ENCODE measurements at places on chromosomes 16 and 17. TPM values are rescaled to one million over a fixed set of nuclear protein-coding genes. Genes with fewer than 3 reads are reported as not detected.

The SMTNL2 gene
- not detected for total RNA-seq

The ARL16 gene
- total RNA-seq = 19.0 TPM

DNA sequence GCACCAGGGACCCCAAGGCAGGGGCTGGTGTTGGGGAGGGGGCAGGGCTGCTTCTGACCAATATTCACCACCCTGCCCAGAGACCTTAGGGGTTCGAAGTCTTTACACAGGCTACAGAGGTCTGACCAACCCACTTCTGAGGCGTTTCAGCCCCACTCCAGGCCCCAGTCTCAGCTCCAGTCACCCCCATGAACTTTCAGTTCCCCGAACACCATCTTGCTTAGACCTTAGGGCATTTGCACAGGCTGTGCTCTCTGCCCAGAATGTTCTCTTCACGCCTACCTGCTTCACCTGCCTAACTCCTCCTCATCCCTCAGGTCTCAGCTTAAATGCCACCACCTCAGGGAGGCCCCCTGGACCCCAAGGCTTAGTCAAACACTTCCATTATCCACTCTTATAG lies 25.8 kb upstream of the CPNE2 start:
- H3K27ac ChIP-seq = peak overlapping the region; percentile 13
- no peak overlapping the region for H3K4me3 ChIP-seq
- no peak for DNase-seq
- peaks cover 26% of the 10 kb centered on the region for H3K4me1 ChIP-seq
- no peaks in the 10 kb centered on the region for H3K27me3 ChIP-seq

GRCh38 chr17:8753976-8754440 lies 4.3 kb downstream of the SPDYE4 start:
- H3K27me3 ChIP-seq = peaks cover 12% of the 10 kb centered on the region
- no peaks in the 10 kb centered on the region for H3K36me3 ChIP-seq
- DNase-seq = no peak
- H3K4me1 ChIP-seq = no peaks in the 10 kb centered on the region
- no peak overlapping the region for H3K4me3 ChIP-seq

DNA sequence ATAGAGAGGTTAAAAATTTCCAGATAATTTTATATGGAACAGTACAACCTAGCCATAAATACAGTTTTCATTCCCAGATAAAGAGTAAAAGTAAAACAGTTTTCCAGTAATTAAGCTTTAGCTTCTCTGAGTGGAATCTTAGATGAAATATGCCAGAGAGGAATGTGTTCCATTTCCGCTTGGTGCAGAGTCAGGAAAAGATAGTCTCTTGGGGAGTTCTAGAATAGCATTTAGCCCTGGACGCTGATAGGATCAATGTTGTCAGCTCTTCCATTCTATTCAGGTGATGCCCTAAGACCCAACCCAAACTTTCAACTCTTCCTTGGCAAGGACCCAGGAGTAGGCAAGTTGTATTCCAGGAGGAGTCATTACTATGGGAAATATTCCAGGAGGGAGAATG lies 30.9 kb upstream of the ABCA3 start:
- no peaks in the 10 kb centered on the region for H3K36me3 ChIP-seq
- H3K4me3 ChIP-seq = no peak overlapping the region

DNA sequence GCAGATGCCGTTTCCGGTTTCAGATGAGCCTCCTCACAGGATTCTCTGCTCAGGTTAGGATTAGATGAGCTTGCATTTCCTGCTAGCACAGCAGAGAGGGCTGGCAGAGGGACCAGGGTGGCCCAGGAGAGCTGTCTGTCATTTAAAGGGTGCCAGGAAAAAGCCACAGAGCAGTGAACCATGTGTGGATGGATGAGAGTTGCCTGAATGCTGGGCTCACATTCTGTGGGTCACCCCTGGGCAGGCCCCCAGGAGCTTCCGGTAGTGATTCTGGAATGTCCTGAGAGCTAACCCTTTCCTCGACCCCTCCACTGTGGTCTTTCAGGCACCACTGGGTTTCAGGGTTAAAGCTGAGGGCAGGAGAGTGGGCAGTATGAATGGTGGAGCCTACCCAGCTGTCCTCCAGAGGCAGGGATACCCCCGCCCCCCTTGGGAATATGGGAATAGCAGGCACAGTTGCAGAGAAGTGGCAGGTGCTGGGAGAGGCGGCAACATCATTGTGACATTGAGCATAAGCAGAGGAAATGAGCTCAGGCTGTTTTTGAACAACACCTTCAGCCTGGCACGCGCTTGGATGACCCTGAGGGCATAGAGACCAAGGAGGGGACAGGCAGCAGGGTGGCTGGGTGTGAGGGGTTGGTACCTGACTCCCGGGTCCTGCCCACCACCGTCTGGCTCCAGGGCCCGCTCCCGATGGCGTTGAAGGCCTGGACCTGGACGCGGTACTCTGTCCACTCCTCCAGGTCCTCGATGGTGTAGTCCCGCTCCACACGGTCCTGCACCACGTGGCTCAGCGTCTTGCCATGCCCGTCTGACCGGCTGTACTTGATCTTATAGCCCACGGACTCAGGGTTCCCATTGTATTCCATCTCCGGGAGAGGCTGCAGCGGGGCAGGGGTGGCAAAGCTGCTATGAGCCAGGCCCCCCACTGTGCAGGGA lies 83.0 kb upstream of the CDC42EP4 start:
- no peaks in the 10 kb centered on the region for H3K4me1 ChIP-seq
- no peaks in the 10 kb centered on the region for H3K36me3 ChIP-seq
- no peak overlapping the region for H3K4me3 ChIP-seq

- no peak for DNase-seq
- H3K27ac ChIP-seq = peak overlapping the region; percentile 91
- no peaks in the 10 kb centered on the region for H3K27me3 ChIP-seq
- peaks cover 80% of the 10 kb centered on the region for H3K4me1 ChIP-seq
- peak overlapping the region; percentile 71 for H3K4me3 ChIP-seq
- peaks cover 29% of the 10 kb centered on the region for H3K36me3 ChIP-seq
These were observed 39.6 kb downstream of the CDRT15 start for GRCh38 chr17:14197057-14197456.

- H3K27ac ChIP-seq = peak overlapping the region; percentile 91
- peak overlapping the region; percentile 81 for H3K4me3 ChIP-seq
- H3K36me3 ChIP-seq = peaks cover 20% of the 10 kb centered on the region
- no peak for DNase-seq
These were observed 10.6 kb downstream of the CALCOCO2 start for GRCh38 chr17:48841395-48841831.

GRCh38 chr16:55526441-55526840 lies 17.6 kb downstream of the LPCAT2 start:
- DNase-seq = no peak
- no peak overlapping the region for H3K27ac ChIP-seq
- no peaks in the 10 kb centered on the region for H3K36me3 ChIP-seq

GRCh38 chr17:20289984-20290383 lies 177.4 kb downstream of the LGALS9B start:
- peaks cover 7% of the 10 kb centered on the region for H3K36me3 ChIP-seq
- DNase-seq = no peak
- no peak overlapping the region for H3K4me3 ChIP-seq
- H3K4me1 ChIP-seq = peaks cover 2% of the 10 kb centered on the region

DNA sequence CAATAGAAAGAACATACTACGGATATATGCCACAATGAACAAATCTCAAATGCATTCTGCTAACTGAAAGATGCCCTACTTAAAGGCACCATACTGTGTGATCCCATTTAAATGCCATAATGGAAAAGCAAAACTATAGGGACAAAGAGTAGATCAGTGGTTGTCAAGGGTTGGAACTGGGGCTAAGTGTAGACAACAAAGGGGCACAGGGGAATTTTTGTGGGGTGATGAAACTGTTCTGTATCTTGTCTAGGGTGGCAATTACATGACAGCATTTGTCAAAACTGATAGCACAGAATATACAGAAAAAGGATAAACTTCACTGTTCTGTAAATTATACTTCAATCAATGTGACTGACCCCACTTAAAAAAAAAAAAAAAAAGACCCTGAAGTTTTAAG lies 17.7 kb downstream of the GFOD2 start:
- H3K4me3 ChIP-seq = no peak overlapping the region
- H3K36me3 ChIP-seq = peaks cover 9% of the 10 kb centered on the region
- peaks cover 16% of the 10 kb centered on the region for H3K4me1 ChIP-seq
- H3K27ac ChIP-seq = no peak overlapping the region
- DNase-seq = no peak

GRCh38 chr16:66524601-66525164 lies 25.2 kb downstream of the TK2 start:
- peaks cover 68% of the 10 kb centered on the region for H3K4me1 ChIP-seq
- no peaks in the 10 kb centered on the region for H3K27me3 ChIP-seq
- H3K4me3 ChIP-seq = peak overlapping the region; percentile 74
- peak; percentile 52 for DNase-seq
- H3K27ac ChIP-seq = peak overlapping the region; percentile 88

The NEK8 gene
- 7.1 TPM for total RNA-seq

The TBC1D3H gene
- 2.6 TPM for total RNA-seq

GRCh38 chr17:75088465-75089417 lies 987 bp downstream of the SLC16A5 start:
- H3K27me3 ChIP-seq = no peaks in the 10 kb centered on the region
- H3K4me3 ChIP-seq = peak overlapping the region; percentile 82
- no peaks in the 10 kb centered on the region for H3K36me3 ChIP-seq
- peak overlapping the region; percentile 83 for H3K27ac ChIP-seq

DNA sequence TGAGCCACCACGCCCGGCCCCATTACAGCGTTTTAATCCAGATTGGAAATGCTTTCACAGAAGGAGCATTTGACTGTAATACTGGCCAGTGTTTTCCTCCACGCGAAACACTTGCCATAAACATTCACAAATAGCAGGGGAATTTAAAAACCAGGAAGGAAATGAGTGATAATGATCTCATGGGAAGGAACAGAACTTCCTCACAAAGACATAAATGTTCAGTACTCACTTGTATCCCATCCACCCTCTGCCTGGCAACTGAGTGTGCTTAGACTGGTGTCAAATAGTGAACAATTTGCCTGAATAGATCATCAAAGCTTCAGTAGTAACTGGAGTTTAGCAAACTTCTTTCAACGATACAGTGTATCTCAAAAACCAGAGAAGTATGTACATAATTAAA lies 54.1 kb downstream of the PSMD12 start:
- H3K27ac ChIP-seq = no peak overlapping the region
- no peaks in the 10 kb centered on the region for H3K36me3 ChIP-seq
- H3K4me3 ChIP-seq = no peak overlapping the region
- H3K4me1 ChIP-seq = no peaks in the 10 kb centered on the region
- H3K27me3 ChIP-seq = peaks cover 4% of the 10 kb centered on the region
- DNase-seq = no peak

The KRTAP4-4 gene
- total RNA-seq = not detected

The PDILT gene
- not detected for total RNA-seq

DNA sequence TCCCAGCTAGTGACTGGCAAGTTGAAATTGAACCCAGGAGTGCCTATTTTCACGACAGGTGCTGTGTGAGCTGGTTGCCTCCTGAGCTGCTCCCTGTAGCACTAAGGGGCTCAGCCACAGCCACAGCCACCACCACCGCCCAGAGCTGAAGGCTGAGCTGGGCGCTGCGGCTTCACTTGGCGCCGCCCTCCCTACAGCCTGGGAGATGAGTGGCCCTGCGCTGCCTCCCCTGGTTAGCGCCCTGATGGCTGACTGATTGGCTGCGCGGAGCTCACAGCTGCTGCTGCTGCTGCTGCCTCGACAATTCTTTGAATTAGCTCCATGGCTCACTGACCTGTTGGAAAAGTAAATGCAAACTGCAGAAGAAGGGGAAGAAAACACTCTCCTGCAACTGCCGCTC lies 91.8 kb upstream of the TMEM132E start:
- peaks cover 22% of the 10 kb centered on the region for H3K27me3 ChIP-seq
- H3K4me1 ChIP-seq = peaks cover 4% of the 10 kb centered on the region
- no peak overlapping the region for H3K27ac ChIP-seq
- H3K36me3 ChIP-seq = no peaks in the 10 kb centered on the region

- no peak overlapping the region for H3K27ac ChIP-seq
- no peak for DNase-seq
- H3K36me3 ChIP-seq = peaks cover 5% of the 10 kb centered on the region
- peaks cover 6% of the 10 kb centered on the region for H3K27me3 ChIP-seq
- H3K4me1 ChIP-seq = peaks cover 6% of the 10 kb centered on the region
These were observed 75.7 kb upstream of the DNAH17 start for GRCh38 chr17:78652913-78653312.

DNA sequence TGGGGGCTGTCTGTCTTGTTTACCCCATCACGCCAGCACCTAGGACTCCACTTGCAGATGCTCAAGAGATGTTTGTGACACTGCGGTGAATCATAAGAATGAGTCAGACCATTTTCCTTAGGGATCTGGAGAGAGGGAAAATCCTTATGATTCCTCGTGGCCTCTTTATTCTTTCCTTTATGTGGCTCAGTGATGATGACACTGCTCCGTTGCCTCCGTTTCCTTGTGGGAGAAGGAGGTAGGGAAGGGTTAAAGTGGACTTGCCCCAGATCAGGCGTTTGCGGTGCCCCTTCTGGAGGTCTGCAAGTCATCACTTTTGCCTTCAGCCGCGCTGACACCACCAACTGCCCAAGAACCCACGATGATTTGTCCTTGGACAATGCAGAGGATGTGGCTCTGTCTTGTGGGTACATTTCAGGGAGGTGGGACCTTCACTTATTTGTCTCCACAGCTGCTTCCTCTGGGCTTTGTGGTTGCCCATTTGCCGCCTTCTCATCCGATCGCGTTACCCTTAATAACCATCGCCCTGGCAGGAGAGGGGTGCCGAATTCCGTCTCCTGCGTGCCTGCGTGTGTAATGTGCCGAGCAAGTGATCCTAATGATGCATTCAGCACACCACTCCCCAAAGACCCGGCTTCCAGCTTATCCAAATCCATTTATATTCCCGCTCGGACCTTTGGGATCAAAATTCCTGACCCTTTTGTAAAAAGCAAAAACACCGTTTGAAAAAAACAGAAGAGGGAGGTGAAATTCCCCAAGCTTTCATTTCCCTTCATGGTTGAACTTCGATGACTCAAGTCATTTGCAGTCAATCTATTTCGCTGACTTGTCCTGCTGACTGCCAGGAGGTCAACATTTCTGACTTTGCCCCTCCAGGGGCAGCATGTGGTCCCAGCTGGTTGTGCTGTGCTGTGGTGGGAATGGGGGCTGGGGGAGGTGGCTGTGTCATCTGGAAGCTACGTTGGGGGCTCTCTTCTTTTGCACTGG lies 87.2 kb upstream of the IRX3 start:
- H3K4me1 ChIP-seq = peaks cover 4% of the 10 kb centered on the region
- H3K27me3 ChIP-seq = peaks cover 31% of the 10 kb centered on the region
- peak overlapping the region; percentile 9 for H3K4me3 ChIP-seq

- no peak for DNase-seq
- no peak overlapping the region for H3K27ac ChIP-seq
- no peak overlapping the region for H3K4me3 ChIP-seq
- peaks cover 45% of the 10 kb centered on the region for H3K36me3 ChIP-seq
These were observed 61.8 kb downstream of the SMG6 start for GRCh38 chr17:2241823-2242222.

DNA sequence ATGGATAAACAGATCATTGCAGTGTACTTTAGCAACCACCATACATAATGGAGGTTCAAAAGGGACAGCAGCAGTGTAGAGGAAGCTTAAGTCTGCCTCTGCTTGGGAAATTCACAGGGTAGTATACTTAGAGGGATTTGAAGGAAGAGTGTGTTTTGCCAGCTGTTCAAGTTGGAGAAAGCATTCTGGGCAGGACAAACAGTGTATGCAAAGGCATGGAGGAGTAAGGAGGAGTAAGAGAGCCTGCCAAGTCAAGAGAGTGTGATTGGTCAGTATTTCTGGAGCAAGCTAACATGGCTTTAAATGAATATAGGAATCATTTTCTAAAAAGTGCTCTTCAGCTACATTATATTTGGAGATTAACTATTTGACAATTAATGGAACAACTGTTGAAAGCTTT lies 22.9 kb upstream of the PHAF1 start:
- no peak for DNase-seq
- H3K4me1 ChIP-seq = peaks cover 4% of the 10 kb centered on the region
- H3K27me3 ChIP-seq = no peaks in the 10 kb centered on the region
- H3K4me3 ChIP-seq = no peak overlapping the region
